ENCODE measurements at places on chromosomes 16 and 17.

DNA sequence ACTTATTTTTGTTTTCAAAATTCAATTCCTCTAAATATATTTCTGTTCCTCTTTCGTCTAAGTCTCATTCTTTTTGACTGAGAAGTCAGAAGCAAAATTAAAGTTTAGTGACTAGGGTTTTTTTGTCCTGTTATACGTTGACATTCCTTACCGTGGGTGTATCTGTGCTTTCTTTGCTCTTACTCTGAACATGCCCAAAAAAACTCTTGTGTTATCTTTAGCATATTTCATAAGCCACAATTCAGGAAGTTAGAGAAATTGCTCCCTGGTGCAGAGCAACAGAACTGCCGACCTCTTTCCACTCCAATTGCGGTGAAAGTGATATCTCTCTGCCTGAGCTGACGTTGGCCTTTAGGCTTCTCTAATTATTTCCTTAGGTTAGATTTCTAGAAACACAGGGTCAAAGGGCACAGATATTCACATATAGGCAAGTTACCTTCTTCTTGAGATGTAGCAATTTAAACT lies 65.7 kb downstream of the CENPV start:
- peak; percentile 35 for DNase-seq

DNA sequence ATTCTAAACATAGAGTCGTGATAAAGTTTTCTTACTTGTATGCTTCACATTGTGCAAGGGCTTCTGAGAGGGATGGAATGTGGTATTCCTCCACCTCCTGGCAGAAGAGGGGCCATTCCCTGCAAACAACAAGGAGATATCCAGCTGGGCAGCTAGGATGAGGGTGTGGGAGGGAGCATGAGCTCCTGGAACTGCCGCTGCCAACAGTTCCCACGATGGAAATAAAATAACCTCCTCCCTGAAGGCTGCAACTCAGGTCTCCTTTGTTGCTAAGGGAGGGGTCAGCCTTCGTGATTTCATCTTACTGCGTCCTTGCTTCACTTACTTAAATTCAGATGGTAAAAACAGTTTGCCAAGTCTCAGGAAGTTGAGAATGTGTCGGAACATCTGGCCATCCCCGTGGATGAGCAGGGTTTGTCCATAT lies 15.6 kb downstream of the PLEKHG4 start:
- peak; percentile 47 for DNase-seq

DNA sequence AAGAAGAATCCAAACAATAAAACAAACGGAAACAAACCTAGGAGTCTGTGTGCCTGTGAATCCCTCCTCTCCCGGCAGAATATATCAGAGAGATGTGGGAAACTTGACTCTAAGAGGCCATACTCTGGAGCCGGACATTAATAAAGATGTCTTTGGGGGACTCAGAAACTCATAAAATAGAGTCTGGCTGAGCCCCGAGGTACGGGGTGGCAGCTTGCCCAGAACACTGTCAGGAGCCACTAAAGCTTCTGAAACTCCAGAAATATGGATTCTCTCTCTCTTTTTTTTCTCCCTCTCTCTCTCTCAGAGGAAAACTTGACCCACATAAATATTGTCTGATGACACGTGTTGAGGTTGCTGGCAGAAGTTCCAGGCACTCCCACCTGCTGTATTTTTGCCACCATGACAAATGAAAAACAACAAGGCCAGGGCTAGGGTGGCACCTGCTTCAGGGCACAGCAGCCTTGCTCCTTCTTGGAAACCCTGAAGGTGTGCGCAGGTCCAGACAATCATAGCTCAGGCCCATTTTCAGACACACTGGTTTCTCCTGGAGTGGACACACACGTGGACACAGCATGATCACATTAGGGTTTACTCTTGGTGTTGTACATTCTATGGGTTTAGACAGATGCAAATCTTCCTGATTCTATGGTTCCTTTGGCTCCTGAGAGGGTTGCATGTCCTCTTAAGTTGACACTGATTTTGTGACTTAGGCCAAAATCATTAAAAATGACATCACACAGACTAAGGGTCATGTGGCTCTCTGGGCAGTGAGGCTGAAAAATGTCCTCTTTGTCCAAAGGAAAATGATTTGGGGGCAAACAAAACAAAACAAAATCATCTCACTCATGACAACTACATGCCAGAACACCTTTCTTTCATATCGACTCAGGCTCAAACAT lies 282.6 kb upstream of the IRX3 start:
- DNase-seq = no peak

DNA sequence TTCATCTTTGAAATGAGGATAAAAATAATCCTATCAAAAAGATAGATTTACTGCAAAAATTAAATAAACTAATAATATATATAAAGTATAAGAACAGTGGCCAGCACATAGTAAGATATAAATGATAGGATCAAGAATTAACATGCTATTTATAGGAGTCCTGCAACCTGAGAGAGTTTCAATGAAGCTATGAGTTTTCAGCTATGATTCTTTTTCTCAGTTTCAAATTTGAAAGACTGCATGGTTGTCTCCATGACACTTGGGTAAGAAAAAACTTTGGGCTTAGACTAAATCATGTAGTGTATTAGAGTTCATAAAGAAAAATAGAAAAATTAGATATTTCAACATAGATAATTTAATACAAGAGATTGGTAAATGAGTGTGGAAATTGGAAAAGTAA lies 817.8 kb upstream of the KIF2B start:
- no peak for DNase-seq

DNA sequence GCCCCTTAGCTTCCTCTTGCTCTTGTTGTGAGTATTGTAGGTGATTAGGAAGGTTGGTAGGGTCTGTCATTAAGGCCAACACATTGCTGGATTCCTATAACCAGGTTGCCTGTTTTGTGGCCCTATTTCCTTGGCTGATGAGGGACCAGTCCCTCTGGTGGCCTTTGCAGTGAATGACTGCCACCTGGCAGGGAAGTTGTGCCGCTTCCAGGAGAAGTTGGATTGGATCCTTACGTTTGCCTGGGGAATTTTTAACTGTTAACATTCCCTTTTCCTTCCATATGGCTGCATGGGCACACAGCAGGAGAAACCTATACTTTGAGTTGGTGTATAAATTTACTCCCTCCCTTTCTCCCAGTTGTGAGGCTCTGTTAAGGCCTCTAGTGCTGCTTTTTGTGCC lies 32.4 kb downstream of the LCMT1 start:
- DNase-seq = no peak

- no peak for DNase-seq
Measured at GRCh38 chr17:31541559-31541958, 150.1 kb downstream of the RAB11FIP4 start.
